ENCODE measurements at places on chromosomes 7 and 10. TPM values are rescaled to one million over a fixed set of nuclear protein-coding genes. Genes with fewer than 3 reads are reported as not detected.

DNA sequence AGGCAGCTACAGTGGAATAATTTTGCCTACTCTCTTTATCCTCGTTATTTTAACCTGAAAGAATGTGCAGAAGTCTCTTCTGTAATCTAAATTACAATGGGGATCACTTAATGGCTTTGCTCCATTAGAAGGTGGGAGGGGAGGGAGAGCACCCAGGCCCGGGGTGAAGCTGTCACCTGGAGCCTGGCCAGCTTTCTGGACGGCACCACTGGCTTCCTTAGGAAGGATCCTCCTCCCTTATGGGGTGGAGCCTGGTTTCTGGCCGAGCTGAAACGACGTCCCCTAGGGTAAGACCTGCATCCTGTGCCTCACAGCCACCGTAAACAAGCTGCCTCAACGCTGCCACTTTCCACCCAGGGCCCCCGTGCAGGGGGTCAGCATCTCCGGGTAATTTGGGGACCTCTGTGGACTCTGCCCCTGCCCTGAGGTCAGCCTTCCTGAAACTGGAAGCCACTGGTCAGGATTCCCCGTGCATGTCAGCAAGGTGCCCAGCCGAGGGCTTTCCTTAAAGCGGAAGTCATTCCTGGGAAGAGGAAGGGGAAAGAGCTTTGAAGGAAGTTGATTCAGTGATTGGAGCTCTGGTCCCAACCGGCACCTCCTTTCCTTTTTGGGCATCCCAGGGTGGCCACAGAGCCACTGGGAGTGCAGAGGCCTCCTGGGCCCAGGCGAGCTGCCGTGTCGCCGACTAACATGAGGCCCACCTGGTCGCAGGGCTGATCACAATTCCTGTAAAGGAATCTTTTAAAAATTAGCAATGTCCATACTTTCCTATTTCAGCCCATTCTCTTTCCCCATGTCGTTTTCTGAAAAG is 569.1 kb downstream of the DNAJB6 start:
- DNase-seq, result no peak

DNA sequence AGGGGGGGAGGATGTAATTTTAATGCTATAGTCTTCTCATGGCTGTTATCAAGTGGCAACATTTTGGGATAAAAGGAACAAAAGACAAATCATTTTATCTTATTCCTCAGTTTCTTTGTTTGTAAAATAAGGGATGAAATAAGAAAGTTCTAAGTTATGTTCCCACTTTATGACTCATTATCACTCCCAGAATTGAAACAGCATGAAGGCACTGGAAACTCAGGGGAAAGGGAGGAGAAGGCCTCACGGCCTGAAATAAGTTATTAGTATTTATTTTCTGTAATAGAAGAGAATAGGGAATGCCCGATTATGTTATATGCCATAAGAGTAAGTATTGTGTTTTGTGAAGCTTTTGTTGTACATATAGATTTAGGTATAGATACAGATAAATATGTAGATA is 85.0 kb upstream of the NAMPT start:
- no peak for DNase-seq

The TMEM273 gene
- 6.7 TPM for total RNA-seq

GRCh38 chr7:22427855-22428254 is 70.9 kb upstream of the RAPGEF5 start:
- no peak for DNase-seq

GRCh38 chr10:99331207-99331803 is 2.1 kb downstream of the CNNM1 start:
- DNase-seq, result no peak

GRCh38 chr10:132735341-132735775 is 50.6 kb downstream of the NKX6-2 start:
- no peak for DNase-seq

GRCh38 chr10:58951746-58952145 is 224.7 kb upstream of the PHYHIPL start:
- no peak for DNase-seq

The AGR2 gene
- not detected for total RNA-seq

DNA sequence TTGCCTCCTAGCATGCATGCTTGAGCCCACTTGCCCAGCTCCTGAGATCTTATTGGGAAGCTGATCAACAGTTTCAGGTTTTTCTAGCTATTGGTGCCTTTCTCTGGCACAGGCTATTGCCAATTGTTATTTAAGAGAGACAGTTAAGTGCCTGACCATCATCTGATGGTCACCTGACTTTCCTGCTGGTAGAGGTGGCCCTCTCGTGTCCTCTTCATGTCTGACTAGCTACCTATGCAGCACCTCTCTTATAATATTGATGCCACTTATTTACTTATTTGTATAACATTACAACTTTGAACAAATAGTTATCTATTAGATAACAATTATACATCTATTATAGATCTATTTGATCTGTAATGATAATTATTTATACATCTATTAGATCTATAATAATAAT is 205.9 kb upstream of the SEMA3D start:
- DNase-seq, result no peak

GRCh38 chr10:89946106-89946505 is 244.7 kb downstream of the KIF20B start:
- DNase-seq, result no peak

DNA sequence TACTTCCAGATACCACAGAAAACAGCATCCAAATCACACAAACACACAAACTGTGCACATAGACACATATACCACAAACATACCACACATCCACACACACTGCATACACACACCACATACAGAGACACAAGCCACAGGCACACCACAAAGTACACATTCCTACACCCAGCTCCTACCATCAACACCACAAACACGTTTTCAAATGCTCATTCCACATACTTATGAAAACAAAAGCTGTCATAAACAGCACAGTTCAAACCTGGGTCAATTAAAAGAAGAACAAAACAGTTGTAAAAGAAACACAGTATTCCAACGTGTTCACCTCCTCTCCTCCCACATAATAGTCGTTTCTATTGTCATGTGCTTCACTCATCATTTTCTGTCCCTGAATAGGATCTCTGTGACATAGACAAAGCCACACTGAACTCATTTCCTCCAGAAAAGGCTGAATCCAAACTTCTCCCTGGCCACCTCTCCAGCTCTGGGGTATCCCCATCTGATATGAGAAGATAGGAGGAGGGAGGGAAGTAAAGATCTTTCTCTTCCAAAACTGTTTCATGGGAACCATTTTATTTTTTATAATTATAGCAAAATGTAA is 89.2 kb downstream of the CXCL12 start:
- DNase-seq, result no peak

DNA sequence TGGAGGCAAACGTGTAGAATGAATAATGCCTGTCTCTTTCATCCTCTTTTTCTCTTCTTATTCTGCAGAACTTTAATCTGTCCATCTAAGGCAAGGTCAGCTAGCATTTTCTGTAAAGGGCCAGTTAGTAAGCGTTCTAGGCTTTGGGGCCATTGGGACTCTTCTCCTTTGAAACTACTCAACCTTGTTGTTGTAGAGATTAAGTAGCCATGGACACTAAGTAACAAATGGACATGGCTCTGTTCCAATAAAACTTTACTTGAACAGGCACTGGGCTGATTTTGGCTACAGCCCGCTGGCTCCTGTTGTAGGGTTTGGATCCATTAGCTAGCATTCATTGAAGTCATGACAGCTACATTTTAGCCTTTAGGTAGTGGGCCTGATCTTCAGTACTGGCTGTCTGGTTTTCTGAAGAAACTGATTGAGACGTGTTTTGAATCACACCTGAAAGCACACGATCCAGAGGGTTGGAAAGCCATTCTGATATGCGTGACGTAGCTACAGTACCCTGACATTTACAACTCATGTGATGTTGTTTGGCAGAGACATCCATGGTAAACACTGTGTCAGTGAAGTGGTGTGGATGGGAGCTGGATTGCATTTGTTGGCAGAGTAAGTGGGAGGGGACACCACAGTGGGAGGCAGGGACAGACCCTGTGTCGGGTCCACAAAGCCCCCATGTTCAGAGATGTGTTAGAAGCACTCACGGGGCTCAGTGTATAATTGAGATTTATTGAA is 92.5 kb downstream of the MTPN start:
- no peak for DNase-seq

DNA sequence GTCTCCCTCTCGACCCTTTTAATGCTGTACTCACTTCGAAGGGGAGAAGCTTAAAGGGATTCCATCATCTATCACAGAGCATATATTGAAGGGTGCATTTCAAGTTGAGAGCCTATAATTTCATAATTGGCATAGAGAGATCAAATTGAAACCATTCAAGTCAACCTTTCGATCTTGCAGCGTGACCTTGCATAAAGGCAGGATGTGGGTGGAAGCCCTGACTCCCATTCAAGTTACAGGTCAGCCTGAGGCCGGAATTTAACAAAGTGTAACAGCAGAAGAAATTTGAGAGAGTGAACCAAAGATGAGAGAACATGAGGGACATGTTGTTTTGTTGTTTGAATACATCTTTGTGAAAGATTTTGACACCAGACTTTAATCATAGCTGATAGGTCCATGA is 195.3 kb upstream of the TPK1 start:
- no peak for DNase-seq

The ATG9B gene
- total RNA-seq, result 2.3 TPM

DNA sequence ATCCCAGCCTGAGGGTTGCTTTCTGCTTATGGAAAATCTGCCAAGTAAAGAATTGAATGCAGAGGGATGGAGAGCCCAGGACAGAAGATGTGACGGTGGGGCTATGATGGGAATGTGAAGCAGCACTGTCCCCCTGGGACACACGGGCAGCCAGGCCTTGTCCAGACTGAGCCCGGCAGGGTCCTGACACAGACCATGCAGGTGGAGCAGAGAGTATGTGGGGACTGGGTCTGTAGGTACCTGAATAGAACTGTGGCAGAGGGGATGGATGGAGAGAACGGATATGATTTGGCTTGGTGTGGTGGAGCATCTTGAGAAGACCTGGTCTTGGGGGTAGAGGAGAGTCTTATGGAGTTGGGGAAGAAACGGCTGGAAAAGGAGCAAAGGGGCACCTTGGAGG is 732 bp upstream of the LRRC18 start:
- DNase-seq, result no peak

GRCh38 chr10:71234004-71234894 is 21.9 kb downstream of the UNC5B start:
- DNase-seq, result no peak

The GIMAP8 gene
- 0.22 TPM for total RNA-seq

DNA sequence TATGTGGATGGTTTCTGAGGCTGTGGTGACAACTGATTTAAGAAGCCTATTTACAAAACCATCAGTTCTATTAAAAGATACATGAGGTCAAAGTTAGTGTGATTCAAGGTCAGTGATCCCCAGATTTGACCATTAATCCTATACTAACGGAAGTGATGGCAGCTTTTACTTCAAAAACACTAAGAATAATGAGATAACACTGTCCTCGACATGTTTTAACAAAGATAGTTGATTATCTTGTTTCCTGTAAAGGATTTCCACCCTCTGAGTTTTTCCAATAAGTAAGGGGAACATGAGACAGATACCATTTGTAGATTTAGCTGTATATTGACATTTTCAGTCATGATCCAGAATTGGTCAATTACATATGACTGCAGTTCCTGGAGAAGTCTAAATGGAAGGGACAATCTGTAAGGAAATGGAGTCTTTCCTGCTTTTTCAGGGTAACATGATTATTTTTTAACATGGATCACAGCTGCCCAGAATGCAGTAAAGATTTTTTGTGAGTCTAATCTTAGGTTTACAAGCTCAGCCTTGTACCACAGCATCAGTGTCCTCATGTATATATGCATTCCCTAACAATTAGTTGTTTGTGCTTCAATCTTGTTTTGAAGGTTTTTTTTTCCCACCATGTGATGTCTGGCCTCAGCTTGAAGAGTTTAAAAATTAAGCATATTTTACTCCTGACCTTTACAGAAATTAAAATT is 188.0 kb downstream of the PPP1R9A start:
- no peak for DNase-seq

The C1QL3 gene
- total RNA-seq, result not detected

The RPA3 gene
- total RNA-seq, result 64.9 TPM

The NEURL1 gene
- total RNA-seq, result 0.93 TPM

GRCh38 chr10:113425541-113425951 is 127.3 kb upstream of the HABP2 start:
- DNase-seq, result no peak

The PNLIPRP2 gene
- not detected for total RNA-seq

DNA sequence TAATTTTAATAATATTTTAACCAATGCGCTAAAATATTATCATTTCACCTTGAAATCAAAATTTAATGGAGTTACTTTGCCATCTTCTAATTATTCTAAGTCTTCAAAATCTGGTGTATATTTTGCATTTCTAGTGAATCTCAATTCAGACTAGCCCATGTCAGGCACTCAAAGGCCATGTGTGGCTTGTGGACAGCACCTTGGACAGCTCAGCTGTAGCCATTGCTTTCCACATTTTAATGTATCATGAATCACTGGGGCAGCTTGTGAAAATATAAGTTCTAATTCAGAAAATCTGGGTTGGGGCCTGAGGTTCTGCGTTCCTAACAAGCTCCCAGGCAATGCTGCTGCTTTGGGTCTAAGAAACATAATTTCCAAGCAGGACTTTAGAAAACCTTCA is 57.2 kb downstream of the MGAM2 start:
- no peak for DNase-seq

GRCh38 chr10:17904564-17904963 is 47.2 kb upstream of the SLC39A12 start:
- no peak for DNase-seq
